Activated T-helper 1 cell treated with anti-CD3 and anti-CD28 coated beads, Interleukin-12 subunit alpha, Interleukin-12 subunit beta, Interleukin-2, Interleukin-4 antibody, amounts not matched to agents 30 ng/mL and 10 ng/mL and 1 ng/mL, durations not matched to agents 14 hours and 24 hours and 36 hours (primary cell): ENCODE measurements at places on chromosomes 12 and 14. TPM values are rescaled to one million over a fixed set of nuclear protein-coding genes. Genes with fewer than 3 reads are reported as not detected.

- no peaks in the 10 kb centered on the region for H3K4me1 ChIP-seq
- DNase-seq, result peak; percentile 17
- H3K4me3 ChIP-seq, result no peak overlapping the region
- H3K27me3 ChIP-seq, result peaks cover 2% of the 10 kb centered on the region
- H3K27ac ChIP-seq, result no peak overlapping the region
Measured at GRCh38 chr14:37985826-37986470, 221.8 kb upstream of the SSTR1 start.

The SOCS2 gene
- total RNA-seq, result 28.2 and 28.8 TPM in 2 replicates

The TBX5 gene
- not detected in 2 replicates for total RNA-seq

The KLRC2 gene
- total RNA-seq, result not detected in 2 replicates

The CCDC175 gene
- total RNA-seq, result not detected in 2 replicates

DNA sequence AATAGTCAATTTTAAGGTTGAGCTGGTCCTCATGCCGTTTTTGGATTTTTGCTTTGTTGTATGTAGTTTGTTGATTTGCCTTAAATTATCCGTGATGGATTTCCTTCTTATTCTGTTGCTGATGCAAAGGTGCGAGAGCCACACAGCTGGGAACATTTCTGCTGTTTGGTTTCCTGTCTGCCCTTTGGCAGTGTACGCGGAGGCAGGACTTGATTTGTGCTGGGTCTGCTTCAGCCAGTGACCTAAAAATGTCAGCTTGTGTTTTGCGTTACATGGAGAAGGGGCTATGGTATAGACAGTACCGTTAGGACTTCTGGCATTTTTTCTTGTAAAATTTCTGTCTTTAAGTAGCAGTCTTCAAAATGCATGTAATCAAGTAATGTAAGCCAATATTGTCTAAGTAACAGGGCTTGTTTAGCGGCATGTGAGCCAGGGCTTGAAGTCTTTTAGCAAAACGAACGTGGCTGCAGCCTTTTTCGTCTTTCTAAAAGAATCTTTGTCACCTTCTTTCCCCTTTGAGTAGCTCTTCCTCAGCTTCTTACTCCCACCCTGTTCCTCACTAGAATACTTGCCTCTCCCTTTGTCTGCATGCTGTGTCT, 18.2 kb upstream of the RD3L start:
- H3K27me3 ChIP-seq, result peaks cover 5% of the 10 kb centered on the region
- DNase-seq, result no peak
- H3K4me1 ChIP-seq, result no peaks in the 10 kb centered on the region
- no peaks in the 10 kb centered on the region for H3K36me3 ChIP-seq

DNA sequence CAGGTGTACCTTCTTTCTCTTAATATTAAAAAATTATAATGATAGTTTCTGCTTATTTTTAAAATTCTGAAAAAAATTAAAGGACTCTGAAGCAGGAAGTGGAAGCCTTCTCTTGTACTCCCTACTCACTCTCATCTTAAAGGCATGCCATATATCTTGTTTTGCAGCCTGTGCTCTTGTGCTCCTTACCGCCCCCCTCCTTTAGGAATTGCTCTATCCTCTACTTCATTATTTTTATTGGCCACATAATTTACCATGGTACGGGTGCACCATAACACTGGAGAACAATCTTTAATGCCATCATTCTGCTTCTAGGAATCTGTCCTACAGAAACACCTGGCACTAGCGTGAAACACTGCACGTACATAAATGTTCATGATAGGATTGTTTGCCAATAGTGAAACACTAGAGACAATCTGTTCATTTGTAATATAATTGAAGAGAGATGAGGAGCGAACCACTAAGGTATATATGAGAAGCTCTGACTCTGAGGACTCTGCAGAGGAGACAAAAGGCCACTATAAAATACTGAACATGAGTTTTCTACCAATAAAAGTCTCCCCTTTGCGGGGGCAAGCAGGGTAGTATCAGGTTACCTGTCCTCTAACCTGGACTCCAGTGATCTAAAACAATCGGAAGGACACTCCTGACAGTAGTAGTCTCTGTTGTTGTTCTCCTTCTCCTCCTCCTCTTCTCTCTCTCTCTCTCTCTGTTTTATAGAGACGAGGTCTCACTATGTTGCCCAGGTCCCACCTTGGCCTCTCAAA, 6.3 kb upstream of the NYNRIN start:
- H3K4me1 ChIP-seq, result no peaks in the 10 kb centered on the region
- H3K36me3 ChIP-seq, result no peaks in the 10 kb centered on the region
- DNase-seq, result no peak

DNA sequence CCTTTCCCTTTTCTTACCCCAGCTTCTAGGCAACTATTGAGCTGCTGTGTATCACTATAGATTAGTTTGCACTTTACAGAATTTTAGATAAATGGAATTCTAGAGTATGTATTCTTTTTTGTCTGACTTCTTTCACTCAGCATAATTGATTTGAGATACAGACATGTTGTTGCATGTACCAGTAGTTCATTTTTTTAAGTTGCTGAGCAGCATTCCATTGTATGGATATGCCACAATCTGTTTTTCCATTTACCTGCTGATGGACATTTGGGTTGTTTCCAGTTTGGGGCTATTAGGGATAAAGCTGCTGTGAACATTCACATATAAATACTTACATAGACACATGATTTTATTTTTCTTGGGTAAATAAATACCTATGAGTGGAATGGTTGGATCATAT, 135.7 kb downstream of the IGF1 start:
- H3K4me3 ChIP-seq, result no peak overlapping the region
- no peak for DNase-seq
- no peaks in the 10 kb centered on the region for H3K36me3 ChIP-seq
- peaks cover 12% of the 10 kb centered on the region for H3K4me1 ChIP-seq

- H3K4me3 ChIP-seq, result peak overlapping the region; percentile 38
- H3K36me3 ChIP-seq, result no peaks in the 10 kb centered on the region
- peak; percentile 26 for DNase-seq
- peak overlapping the region; percentile 87 for H3K27ac ChIP-seq
- H3K4me1 ChIP-seq, result peaks cover 14% of the 10 kb centered on the region
- H3K27me3 ChIP-seq, result peaks cover 8% of the 10 kb centered on the region
Measured at GRCh38 chr12:55637467-55637866, 775 bp downstream of the OR10P1 start.

DNA sequence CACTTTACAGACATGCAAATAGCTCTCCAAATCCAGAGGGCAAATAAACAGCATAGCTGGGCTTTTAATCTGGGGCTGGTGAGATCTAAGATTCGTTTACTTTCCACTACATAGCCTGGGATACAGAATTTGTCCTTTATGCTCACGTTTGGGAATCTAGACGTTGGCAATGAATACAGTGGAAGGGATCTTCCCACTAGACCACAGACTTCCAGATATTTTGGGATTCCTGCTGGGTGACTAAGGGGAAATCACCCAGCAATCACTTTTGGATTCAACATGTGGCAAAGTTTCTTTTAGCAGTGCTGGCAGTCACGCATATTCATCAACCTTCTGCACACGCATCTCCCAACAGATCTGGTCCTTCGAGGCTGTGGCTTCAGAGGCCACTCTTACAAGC, 23.5 kb downstream of the APPL2 start:
- H3K27me3 ChIP-seq, result no peaks in the 10 kb centered on the region
- H3K27ac ChIP-seq, result no peak overlapping the region
- peaks cover 29% of the 10 kb centered on the region for H3K36me3 ChIP-seq
- no peak overlapping the region for H3K4me3 ChIP-seq
- no peak for DNase-seq
- H3K4me1 ChIP-seq, result no peaks in the 10 kb centered on the region

The MIP gene
- total RNA-seq, result not detected in 2 replicates

The MYH6 gene
- 0.52 and 0.59 TPM in 2 replicates for total RNA-seq

DNA sequence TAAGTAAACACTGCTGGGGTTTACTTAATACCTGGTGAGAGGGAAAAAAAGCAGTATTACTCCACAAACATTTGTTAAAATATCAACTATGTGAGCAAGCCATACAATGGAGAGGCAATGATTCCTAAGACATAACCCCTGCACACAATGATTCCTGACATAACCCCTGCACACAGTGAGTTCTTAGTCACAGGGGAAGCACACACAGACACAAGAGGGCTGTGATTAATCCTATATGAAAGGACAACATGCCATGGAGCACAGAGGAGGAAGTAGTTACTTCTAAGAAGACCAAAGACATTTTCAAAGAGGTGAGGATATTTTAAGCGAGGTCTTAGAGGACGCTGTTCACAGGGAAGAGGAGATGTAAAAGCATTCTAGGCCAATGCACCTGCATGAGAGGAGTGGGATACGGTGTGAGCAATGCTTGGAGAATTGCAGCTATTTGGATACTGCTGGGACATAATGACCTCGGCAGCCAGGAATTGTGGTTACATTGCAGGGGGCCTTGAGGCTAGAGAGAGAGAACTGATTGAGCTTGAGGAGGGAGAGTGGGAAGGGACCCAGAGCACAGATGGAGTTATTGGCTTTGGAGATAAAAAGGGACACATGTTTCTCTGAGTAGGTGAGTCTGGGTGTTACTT, 211.9 kb downstream of the APAF1 start:
- no peak overlapping the region for H3K4me3 ChIP-seq
- H3K36me3 ChIP-seq, result no peaks in the 10 kb centered on the region
- no peaks in the 10 kb centered on the region for H3K4me1 ChIP-seq
- H3K27me3 ChIP-seq, result peaks cover 14% of the 10 kb centered on the region
- no peak overlapping the region for H3K27ac ChIP-seq

DNA sequence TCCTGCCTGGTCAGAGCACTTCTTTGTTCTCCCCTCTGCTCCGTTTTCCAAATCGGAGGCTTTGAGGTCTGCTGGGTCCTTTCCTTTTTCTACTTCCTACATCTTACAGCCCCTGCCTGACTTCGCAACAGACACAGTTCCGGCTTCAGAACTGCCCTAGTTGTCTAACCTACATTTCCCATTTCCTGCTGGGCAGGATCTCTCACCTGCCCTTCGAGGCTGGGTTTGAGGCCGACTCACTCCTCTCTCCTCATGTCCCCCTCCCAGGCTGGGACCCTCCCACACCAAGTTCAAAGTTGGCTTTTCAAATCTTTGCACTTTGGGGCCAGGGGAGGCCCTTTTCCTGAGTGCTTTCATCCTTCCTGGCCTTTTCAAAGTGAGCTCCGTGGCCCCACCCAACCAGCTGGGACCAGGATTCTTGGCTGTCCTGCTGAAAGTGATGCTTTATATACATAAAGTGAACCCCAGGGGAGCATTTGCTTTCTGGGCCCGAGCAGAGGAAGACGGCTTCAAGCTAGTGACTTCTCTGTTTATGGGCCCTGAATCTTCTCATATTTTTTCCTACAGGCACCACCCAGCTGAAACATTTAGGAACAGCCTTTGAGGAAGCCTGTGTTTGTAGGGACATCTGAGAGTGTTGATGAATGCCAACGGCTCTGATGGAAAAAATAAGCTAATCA, 281.0 kb upstream of the CRY1 start:
- no peaks in the 10 kb centered on the region for H3K27me3 ChIP-seq
- peak overlapping the region; percentile 59 for H3K27ac ChIP-seq
- DNase-seq, result no peak
- H3K4me1 ChIP-seq, result peaks cover 65% of the 10 kb centered on the region
- H3K4me3 ChIP-seq, result peak overlapping the region; percentile 62
- no peaks in the 10 kb centered on the region for H3K36me3 ChIP-seq

The SLC17A8 gene
- total RNA-seq, result not detected in 2 replicates

DNA sequence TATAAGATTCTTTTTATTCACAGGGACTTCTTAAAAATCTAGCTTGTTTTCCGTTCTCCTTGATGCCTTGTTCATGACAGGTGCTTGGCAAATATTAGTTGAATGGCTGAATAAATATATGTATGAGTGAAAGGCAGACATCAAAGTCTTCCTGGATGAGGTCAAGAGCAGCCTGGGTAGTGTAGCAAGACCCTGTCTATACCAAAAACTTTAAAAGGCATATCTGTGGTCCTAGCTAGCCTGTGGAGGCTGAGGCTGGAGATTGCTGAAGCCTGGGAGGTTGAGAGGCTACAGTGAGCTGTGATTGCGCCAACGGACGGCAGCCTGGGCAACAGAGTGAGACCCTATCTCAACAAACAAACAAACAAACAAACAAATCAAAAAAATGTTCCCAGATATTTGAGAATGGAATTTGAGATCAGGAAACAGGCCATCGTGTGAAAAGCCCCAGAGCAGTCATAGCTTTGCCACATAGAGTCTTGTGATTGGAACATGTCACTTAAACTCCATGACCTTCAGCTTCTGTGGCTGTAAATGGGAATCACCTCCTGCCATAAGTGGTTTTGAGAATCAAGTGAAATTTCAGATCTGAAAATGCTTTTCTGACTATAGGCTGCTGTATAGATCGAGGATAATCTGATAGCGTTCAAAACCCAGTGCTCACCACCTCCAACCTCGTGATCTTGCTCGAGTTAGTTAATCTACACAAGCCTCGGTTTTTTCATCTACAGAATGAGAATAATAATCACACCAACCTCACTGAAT, 64.3 kb downstream of the ZFP36L1 start:
- no peak for DNase-seq
- H3K4me1 ChIP-seq, result peaks cover 51% of the 10 kb centered on the region
- H3K27me3 ChIP-seq, result peaks cover 2% of the 10 kb centered on the region
- peaks cover 4% of the 10 kb centered on the region for H3K36me3 ChIP-seq
- H3K4me3 ChIP-seq, result no peak overlapping the region
- H3K27ac ChIP-seq, result no peak overlapping the region

DNA sequence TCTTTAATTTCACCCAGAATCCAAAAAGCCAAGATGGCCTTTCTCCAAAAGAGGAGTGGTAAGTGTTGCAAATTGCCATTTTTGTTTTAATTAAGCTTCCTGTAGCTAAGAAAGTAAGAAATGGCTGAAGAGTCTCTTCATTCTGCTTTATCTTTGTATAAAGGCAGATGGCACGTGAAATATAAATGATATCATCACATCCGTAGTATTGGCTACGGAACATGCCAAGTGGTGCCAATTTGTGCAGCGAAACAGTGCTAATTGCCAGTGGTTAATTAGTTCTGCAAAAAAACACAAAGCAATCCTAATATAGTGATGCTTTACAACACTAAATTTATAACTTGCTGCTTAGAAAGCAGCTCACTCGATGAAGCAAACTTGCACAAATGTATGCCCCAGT, 29.4 kb downstream of the PLEKHG7 start:
- no peaks in the 10 kb centered on the region for H3K4me1 ChIP-seq
- peaks cover 5% of the 10 kb centered on the region for H3K27me3 ChIP-seq
- H3K36me3 ChIP-seq, result no peaks in the 10 kb centered on the region

DNA sequence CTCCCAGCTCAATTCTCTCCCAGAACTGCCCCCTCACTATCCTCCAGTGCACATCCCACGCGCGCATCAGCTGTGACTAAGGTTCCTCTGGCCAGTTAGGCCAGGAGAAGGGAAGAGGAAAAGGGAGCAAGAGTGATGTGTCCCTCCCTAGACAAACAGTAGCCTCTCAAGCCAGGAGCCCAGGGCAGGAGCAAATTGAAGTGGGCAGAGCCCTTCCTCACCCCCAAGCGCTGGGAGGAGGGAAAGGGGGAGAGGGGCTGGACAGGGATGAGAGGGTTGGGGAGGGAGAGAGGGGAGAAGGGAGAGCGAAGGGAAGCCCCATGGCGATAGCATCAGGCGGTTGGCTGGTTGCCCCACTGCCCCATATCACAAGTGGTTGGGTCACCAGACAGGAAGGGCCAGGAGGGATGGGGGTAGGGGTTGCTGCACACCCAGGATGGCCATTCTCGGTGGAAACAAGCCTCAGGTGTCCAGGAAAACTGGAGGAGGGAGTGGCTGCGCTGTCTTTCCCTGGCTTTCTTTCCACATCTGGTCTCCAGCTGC, 1.1 kb downstream of the CD63 start:
- DNase-seq, result no peak
- H3K4me3 ChIP-seq, result peak overlapping the region; percentile 81
- H3K36me3 ChIP-seq, result peaks cover 22% of the 10 kb centered on the region
- H3K27me3 ChIP-seq, result peaks cover 1% of the 10 kb centered on the region
- H3K27ac ChIP-seq, result peak overlapping the region; percentile 69
